AG20443 (cell line): ENCODE measurements at places on chromosomes 1 and 21.
A peak's percentile ranks its signal among the peaks of the same experiment; 100 is the strongest.

DNA sequence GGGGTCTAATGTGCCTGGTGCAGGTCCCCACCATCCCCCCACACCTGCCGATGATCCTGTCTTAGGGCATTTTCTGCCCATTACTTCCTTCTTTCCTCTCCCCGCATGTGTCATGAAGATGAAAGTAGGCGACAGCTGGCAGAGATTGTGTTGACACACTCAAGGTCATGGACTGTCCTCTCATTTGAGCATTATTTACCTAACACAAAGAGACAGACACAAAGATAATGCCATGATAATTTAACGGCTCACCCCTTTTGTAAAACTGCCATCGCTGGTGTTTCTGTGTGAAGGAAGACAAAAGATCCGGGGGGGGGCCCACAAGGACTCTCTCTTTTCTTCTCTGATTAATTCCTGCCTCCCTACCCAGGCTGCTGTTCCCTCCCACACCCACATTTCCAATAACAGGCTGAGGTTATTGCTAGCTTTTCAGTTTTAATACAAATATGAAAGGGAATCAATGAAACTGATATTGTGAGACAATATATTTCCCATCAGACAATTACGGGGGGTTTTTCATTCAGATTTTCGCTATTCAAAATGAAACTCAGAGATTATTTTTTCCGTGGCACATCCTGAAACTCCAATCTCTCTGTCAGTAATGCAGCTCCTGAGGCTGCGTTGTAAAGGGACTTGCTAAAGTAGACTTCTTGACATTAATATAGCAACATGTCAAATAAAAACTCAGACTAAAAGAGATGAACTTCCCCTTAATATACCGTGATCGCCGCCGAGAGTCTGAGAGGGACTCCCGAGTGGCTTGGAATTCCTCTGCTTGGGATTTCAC, 561.1 kb downstream of the NPHP4 start:
- no peak for DNase-seq

DNA sequence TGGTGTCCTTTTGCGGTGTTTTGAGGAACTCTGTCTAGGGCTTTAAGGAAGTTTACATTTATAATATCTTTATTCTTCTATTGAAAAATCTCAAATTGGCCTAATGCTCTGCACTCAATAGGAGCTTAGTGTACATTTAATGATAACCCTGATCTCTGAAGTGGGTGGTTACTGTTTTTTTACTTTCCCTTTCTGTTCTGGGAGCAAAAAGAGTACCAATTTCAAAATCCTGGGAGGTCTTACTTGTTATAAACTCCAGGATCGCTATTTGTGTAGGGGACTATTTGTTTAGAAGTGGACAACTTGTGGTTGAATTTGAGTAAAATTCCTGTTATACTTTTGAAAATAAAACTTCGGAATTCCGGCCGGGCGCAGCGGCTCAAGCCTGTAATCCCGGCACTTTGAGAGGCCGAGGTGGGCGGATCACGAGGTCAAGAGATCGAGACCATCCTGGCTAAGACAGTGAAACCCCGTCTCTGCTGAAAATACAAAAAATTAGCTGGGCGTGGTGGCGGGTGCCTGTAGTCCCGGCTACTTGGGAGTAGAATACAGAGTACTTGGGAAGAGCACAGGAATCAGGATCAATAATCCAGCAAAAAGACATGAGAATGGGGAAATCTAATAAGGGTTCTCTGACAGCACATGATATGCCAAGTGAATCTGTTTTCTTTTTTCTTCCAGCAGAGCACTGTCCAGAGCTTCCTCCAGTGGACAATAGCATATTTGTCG, 1.1 kb downstream of the C4BPB start:
- DNase-seq, result no peak

- DNase-seq, result no peak
Measured at GRCh38 chr1:199087144-199087543, 448.3 kb downstream of the PTPRC start.

DNA sequence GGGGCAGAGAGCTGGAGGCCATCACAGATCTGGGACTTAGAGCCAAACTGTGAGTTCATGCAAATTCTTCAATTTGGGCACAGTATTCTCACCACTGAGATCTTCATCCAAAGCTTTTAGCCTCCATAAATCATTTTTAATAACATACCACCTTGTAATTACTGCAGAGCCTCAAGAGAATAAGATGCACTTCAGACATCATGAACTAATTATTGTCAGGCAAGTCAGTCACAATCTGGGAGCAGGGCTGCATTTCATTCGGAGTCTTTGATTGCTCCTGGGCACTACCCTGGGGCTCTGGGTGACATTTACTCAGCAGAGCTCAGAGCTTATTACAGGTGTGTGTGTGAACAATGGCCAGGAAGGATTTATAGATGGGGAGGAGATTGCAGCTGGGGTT, 623.7 kb downstream of the PTPRU start:
- no peak for DNase-seq

DNA sequence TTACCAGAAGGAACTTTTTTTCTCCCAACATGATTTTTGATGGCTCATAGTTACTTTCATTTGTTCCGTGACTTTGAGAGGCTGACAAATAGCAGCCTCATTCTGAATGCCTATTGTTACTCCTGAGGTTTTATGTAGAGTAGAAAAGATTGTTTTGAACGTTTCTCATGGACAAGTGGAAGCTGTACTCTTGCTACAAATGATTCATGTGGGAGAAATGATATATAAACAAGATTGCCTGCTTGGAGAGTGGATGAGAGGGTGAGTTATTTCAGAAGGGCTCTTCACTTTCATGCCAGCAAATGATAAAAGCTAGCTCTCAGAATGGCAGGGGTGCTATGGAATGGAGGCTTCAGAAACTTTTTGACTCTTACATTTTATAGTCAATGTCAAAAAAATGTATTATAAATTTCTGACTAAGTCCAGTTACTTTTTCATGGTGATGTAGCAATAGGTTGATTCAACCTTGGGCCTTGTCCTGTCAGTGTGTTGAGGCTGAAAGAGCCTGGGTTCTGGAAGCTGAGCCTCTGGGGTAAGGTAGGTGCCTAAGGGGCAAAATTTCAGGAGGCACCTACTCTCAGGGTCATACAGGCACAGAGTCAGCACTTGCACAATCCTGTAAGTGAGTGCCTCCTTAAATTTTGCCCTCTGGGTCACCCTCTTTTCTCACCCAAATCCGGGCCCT, 19.4 kb downstream of the JUN start:
- peak; percentile 52 for DNase-seq

DNA sequence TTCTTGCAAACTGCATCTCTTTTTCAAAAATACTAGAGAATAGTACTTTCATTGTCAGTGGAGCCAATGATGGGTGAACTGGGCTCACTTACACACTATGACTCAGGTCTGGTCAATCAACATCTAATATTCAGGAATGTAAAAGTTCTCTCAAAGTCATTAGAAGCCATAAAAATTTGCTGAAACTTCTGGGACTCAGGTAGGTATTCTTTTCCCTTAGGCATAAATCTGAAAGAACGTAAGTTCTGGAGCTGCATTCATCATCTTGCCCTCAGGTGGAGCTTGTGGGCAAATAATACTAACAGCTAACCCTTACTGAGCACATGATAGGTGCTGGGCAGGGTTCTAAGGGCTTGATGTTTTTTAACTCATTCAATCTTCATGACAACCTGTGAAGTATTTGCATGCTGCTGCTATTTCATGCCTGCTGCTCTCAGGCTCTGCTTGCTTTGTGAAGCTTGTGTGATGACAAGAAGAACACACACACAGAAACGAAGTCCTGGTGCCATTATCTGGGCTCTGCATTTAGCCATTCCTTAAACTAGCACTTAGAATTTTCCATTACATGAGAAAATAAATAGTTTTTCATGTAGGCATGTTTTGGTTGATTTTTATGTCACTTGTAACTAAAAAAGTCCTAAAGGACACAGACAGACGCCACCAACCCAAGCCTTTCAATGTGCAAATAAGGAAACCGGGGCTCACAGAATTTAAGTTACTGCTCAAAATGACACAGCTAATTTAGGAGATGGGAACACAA, 394.2 kb upstream of the LYPLAL1 start:
- no peak for DNase-seq

DNA sequence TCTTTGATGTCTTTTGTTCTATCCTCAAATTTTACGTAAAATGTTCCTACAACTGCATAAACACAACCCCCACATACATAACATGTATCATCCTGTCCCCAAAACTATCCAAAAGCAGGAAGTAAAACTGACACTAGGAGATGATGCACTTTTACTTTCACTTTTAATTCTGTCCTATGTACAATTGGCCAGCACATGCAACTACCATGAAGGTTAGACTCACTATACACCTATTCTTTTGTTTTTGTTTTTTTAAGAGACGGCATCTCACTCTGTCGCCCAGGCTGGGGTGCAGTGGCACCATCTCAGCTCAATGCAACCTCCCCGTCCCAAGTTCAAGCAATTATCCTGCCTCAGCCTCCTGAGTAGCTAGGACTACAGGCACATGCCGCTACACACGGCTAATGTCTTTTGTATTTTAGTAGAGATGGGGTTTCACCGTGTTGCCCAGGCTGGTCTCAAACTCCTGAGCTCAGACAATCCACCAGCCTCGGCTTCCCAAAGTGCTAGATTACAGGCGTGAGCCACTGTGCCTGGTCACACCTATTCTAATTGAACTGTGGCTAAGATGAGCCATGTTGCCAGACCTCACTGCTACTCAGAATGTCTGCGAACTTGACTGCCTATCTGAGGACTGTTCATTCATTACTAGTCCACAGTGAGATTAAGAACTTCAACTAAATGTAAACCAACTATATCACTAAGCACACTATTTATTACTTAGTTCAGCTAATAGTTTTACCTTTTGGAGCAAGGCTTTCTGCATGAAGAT, 48.0 kb downstream of the TOR3A start:
- DNase-seq, result no peak

- DNase-seq, result peak; percentile 68
Measured at GRCh38 chr1:147496571-147497210, 44.6 kb upstream of the BCL9 start.
